ENCODE measurements at places on chromosomes 6 and 20.

GRCh38 chr6:24924580-24925356 is 11.0 kb downstream of the RIPOR2 start:
- DNase-seq, result peak; percentile 60

DNA sequence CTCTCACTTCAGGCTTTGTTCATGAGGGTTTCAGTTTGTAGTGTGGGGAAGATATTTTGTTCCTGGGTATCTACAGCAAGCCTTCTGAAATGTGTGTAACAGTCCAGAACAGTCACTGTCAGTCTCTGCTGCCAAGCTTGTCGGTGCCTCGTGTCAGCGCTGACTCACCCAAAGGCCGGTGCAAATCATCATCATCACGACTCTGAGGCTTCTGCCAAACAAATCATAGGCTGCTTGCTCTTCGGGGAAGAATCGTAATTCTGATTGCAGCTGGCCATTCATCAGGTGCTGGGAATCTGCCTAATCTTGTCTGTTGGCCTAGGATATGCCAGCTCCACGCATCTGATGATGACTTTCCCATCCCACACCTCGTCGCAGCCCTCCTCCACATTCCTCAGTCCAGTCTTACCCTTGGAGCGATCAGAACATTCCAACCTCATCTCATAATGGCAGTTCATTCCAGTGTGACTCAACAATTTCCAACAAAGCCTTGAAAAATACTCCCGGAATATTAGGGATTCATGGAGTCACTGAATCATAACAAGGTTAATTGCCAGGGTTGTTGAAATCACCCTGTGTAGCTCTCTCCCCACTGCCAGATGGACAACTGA is 40.9 kb downstream of the ALDH8A1 start:
- peak; percentile 9 for DNase-seq

DNA sequence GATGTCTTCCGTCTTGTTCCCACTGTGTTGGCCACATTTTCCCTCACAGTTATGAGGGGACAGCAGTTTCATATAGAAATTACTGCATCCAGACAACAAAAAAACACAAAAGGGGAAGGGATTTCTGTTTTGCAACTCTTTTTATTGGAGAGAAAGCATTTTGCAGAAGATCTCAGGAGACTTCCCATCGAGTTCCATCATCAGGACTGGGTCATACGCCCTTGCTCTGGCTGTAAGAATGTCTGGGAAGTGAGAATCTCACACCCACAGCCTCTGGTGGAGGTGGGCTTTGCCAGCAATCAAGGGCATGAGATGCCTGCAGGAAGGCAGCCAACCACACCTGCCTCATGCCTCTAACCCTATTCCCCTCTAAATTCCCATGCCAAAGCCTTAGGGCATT is 5.8 kb upstream of the IGF2R start:
- DNase-seq, result peak; percentile 78

- DNase-seq, result peak; percentile 95
These were observed 15.0 kb downstream of the ZNF217 start for GRCh38 chr20:53578492-53579222.
